ENCODE measurements at places on chromosomes 7 and 10. TPM values are rescaled to one million over a fixed set of nuclear protein-coding genes. Genes with fewer than 3 reads are reported as not detected.

The NPC1L1 gene
- not detected for total RNA-seq

The GIMAP7 gene
- total RNA-seq: not detected

The AKR1D1 gene
- total RNA-seq: not detected

The MACROH2A2 gene
- total RNA-seq: 44.4 TPM

The TDRD1 gene
- total RNA-seq: 0.28 TPM

The CPA2 gene
- total RNA-seq: not detected

The ACSL5 gene
- total RNA-seq: not detected

The RNLS gene
- 9.0 TPM for total RNA-seq

The ZYX gene
- total RNA-seq: 80.0 TPM

The DPYSL4 gene
- 0.14 TPM for total RNA-seq

The CALHM3 gene
- not detected for total RNA-seq

The FXYD4 gene
- total RNA-seq: not detected

The COL28A1 gene
- under 0.01 TPM for total RNA-seq

The ACHE gene
- not detected for total RNA-seq

The IFIT2 gene
- total RNA-seq: 0.28 TPM

The TWIST1 gene
- total RNA-seq: 2.6 TPM

The STX1A gene
- 6.9 TPM for total RNA-seq

The FAM53B gene
- 28.4 TPM for total RNA-seq

The FAM200A gene
- 4.0 TPM for total RNA-seq

The GNAT3 gene
- total RNA-seq: not detected

The IKZF1 gene
- not detected for total RNA-seq

The ATOH7 gene
- total RNA-seq: not detected

The C7orf57 gene
- 0.14 TPM for total RNA-seq

The CALHM2 gene
- 1.7 TPM for total RNA-seq

The PRPS1L1 gene
- not detected for total RNA-seq

The RSPH10B gene
- not detected for total RNA-seq

The TMEM236 gene
- 0.07 TPM for total RNA-seq

The RADIL gene
- 0.14 TPM for total RNA-seq

The HOGA1 gene
- total RNA-seq: not detected

The CFAP58 gene
- total RNA-seq: 0.28 TPM

The TPST1 gene
- total RNA-seq: 14.8 TPM

The GARS1 gene
- 136 TPM for total RNA-seq

The LDB3 gene
- not detected for total RNA-seq

The NFE2L3 gene
- 11.4 TPM for total RNA-seq

The NPFFR1 gene
- not detected for total RNA-seq

The WDFY4 gene
- total RNA-seq: not detected

The C10orf143 gene
- 0.71 TPM for total RNA-seq

The TUBAL3 gene
- total RNA-seq: 0.35 TPM

The HTR5A gene
- not detected for total RNA-seq

The HOXA5 gene
- total RNA-seq: not detected

The SLC29A4 gene
- 1.3 TPM for total RNA-seq

The CHN2 gene
- total RNA-seq: not detected

The FAM131B gene
- total RNA-seq: 0.56 TPM
